ENCODE measurements at places on chromosomes 2 and 18.

DNA sequence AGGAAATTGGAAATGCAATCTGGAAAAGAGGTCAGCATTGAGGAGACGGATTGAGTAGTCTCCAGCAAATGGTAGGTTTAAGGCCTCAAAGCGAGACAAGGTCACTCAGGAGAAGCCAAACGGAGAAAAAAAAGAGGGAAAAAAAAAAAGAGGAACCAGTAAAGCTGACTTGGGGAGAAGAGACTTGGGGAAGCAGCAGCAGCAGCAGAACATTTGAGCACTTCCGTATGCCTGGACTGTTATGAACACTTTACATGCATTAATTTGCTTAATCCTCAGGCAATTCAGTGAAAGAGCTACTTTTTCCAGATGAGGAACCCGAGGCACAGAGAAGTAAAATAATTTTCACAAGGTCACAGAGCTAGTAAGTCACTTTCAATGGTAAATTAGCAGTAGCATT lies 81.3 kb downstream of the OSBPL6 start:
- DNase-seq = no peak

DNA sequence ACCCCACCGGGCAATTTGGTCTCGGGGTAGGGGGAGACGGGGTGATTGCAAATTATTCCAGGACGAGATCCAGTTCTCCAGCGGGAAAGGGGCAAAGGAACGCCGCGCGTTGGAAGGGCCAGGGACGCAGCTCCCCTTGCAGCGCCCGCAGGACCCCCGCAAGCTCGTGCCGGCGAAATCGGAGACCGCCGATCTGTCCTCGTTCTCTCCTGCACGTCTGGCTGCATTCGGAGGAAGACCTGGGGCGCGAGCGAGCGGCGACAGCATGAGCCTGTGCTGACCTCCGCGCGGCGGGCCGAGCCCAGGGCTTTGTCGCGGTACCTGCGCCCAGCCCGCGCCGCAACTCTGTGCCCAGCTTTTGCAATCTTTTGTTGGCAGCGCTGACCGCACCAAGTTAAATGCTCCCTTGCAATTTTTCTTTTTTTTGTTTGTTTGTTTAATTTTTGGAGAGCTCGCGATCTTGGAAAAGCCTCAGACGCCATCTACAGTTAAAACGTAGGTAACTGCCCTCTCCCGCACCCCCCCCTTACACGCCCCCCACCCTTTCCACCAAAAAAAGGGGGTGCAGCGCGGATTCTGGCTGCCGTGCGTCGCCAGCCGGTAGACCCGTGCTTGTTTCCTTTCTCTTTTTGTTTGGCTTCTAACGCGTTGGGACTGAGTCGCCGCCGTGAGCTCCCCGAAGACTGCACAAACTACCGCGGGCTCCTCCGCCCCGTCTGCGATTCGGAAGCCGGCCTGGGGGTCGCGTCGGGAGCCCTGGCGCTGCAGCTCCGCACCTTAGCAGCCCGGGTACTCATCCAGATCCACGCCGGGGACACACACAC lies 667 bp downstream of the TRIB2 start:
- DNase-seq = peak; percentile 50

- no peak for DNase-seq
Observed at GRCh38 chr2:196284144-196284844, 112.9 kb upstream of the STK17B start.

GRCh38 chr2:36389091-36389564 lies 33.5 kb downstream of the CRIM1 start:
- DNase-seq = no peak

GRCh38 chr18:55534547-55534946 lies 53.4 kb downstream of the TCF4 start:
- no peak for DNase-seq

GRCh38 chr2:195486987-195487644 lies 169.9 kb upstream of the SLC39A10 start:
- no peak for DNase-seq

DNA sequence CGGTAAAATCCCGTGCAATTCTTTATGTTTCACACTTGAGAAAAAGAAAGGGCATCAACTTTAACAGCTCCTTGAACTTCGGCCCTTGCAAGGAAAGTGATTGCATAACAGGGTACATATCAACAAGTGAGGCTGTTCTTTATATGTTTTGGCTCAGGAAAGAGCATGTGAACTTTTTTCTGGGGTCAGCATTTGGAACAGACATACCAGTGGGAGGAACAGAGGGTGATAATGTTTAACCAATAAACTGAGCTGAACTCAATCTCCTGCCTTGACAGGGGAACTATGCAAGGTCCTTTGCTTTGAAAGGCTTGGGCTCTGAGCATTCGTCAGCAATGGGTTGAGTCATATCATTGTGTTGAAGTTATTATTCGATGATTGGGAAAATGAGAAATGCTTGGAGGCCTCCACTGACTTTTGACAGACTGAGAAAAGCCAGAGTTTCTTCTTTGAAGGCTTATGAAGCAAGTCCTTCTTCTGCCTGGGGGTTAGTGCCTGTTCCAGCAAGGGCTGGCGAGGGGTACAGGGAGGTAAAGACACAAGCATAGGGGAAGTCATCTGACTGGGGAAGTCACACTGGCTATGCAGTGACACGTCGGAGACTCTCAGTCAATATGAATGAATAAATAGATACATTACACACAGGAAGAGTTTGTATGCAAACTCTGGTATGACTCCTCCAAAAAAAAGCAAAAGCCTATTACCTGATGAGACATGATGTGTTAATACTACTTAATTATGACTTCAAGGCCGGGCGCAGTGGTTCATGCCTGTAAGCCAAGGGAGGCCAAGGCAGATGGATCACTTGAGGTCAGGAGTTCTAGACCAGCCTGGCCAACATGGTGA lies 57.2 kb downstream of the CYB5A start:
- no peak for DNase-seq

GRCh38 chr2:42364658-42365057 lies 3.6 kb upstream of the COX7A2L start:
- no peak for DNase-seq

DNA sequence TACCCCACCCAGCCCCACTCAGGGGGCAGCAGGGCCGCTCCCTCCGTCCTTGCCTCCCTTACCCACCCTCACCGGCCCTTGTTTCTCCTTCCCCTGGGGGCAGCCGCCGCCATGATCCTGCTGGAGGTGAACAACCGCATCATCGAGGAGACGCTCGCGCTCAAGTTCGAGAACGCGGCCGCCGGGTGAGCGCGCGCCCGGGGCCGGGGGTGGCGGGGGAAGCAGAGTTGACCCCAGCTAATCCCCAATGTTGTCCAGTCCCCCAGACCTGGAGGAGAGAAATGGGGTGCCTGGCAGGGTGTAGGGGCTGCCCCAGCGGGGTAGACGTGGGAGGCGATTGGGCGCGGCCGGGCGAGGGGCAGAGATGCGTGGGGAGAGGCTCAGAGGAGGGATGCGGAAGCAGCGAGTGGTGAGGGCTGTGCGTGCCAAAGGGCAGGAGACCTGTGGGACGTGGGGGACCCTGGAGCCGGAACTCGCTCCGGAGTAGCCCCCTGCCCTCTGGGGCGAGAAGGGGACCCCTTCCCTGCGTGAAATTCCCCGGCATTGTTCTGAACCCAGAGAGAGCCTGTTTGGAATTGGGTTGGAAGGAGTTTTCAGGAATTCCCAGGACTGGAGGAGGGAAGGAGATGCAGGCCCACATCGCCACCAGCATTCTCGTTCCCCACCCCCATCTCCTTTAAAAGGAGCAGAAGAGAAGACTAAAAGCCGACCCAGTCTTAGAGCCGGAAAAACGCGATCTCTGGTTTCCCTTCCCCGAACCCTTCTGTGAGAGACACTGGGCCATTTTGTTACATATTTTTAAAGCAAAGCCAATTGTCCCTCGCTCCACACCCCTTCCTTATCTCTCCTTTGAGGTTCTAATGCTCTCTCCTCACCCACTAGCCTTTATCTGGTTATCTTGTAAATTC lies 625 bp downstream of the ARPC2 start:
- peak; percentile 43 for DNase-seq

- DNase-seq = no peak
Observed at GRCh38 chr2:137249463-137250130, 484.3 kb downstream of the THSD7B start.

DNA sequence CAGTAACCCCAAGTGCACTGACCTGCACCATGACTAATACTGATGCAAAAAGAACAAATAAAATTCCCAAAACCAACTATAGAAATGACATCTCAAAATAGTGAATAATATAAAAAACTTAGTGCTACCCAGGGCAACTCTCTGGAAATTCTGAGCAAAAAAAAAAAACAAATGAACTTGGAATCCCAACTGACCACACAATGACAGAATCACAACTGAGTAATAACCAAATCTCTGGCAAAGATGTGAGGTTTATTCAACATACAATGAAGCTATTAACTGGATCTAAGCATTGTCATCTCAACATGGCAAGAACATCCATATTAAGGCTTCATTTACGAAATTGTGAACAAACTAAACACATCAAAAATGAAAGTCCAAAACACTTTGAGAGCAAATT lies 22.7 kb downstream of the EXOC6B start:
- DNase-seq = no peak

Data from activated CD4-positive, CD25-positive, alpha-beta regulatory T cell (primary cell).